ENCODE measurements at places on chromosomes 7 and 10.

DNA sequence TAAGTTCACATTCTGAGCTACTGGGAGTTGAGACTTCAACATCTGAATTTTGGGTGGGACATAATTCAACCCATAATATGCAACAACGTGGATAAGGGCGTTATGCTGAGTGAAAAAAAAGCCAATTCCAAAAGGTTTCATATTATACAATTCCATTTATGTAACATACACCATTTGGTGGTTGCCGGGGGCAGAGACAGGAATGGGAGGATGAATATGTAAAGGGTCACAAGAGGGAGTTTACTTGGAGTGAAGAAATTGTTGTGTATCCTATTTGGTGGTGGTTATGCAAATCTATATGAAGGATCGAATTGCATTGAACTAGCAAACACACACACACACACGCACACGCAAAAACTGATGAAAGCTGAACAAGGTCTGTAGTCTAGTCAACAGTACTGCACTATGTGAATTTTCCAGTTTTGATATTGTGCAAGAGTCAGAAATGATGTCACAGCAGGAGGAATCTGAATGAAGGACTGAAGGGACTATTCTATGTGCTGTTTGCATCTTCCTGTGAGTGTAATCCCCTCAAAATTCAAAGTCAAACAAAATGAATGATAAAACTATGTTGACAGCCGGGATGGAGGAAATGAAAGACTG, 249.2 kb upstream of the HABP2 start:
- DNase-seq: no peak

DNA sequence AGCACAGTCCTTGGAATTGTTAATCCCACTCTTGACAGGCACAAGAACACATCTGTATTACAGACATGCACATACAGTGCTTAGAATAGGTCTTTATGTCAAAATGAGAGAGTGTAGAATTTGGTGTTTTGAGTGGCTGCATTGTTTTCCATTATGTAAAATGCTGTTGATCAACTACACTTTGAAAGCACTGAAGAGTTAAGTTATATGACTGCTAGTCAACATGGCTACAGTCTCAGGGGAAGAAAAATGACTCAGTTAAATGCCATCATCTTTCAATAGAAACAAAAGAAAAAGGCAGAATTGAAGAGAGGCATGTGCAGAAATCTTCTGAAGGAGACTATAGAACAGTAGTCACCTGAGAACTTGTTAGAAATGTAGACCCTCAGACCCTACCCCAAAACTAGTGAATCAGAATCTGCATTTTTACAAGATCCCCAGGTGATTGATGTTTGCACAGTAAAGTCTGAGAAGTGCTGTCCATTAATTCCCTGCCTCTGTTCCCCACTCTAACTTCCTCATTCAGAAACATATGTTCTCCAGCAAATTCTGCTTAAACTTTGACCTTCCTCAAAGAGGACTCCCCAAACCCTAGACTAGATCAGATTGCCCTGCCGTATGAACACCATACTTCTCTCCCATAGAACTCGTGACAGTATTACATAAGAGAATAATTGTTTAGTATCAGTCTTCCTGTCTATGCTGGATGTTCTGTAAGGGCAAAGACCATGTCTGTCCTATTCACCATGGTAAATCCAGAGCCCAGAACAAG, 16.0 kb downstream of the SND1 start:
- no peak for DNase-seq

- DNase-seq: no peak
These were observed 240.4 kb downstream of the KIAA1217 start for GRCh38 chr10:24449321-24449740.

- DNase-seq: no peak
These were observed 7.7 kb downstream of the GHRHR start for GRCh38 chr7:30971440-30971839.

DNA sequence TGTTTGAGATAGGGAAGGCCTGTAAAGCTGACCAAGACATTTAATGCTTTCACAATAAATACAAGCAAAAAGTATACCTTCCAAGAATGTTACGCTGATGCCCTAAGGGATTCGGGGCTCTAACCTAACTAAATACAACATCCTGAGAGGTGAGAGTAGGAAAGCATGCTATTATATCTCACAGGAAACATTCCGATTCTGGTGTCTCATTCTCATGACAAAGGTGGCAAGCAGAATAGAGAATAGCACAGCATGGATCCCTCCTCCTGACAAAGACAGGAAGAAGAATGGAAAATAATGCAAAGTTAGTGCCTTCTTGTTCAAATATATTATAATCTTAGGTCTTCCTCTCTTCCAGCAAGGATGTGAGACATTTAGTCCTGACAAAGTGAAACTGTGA, 504.3 kb downstream of the TFEC start:
- DNase-seq: no peak

DNA sequence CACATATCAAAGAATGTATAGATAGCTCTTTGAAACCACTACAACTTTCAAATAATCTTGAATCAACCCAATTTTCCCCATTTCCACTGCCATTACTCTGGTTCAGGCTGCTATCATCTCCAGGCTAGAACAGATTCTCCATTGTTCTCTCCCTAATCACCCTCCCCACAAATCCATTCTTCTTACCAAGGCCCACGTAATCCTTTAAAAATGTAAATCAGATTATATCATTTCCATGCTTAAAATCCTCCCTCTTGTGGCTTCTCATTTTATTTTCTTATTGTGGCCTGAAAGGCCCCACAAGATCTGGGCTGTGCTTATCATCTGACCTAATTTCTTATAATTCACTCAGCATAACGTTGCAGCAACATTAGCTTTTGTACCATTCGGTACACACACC, 3.0 kb upstream of the PON1 start:
- no peak for DNase-seq

DNA sequence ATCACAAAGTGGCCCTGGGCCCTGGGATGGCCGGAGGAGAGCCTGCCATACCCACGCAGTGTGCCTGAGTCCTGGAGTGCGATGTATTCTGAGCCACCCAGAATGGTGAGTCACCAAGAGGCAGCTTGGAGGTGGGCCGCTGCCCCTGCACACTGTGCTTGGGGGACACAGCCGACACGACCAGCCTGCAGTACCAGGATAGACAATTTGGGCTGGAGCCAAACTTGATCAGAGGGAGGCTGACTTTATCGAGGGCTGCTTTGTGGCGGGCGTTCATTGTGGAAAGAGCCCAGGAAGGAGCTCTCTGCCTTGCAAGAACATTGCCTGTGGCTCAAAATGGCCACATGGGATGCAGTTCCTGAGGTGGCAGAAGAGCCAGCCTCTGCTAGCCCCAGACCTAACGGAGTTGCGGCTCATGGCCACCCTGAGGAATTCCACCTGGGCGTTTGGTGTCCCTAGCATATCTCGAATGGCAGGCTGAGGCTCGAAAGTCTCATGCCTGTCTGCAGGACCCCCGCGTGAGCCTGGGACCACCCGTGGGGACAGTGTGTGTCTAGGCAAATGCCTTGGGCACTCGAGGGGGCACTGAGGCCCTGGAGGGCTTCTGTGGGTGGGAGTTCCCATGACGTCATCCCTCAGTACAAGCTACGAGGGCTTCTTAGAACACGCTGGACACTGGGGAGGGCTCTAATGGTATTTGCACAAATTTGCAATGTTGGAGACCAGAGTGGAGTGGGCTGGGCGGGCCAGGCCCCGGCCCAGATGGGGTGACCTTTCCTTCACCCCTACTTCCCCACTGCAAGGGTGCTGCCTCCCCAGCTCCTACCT, 79.7 kb downstream of the LHPP start:
- no peak for DNase-seq

DNA sequence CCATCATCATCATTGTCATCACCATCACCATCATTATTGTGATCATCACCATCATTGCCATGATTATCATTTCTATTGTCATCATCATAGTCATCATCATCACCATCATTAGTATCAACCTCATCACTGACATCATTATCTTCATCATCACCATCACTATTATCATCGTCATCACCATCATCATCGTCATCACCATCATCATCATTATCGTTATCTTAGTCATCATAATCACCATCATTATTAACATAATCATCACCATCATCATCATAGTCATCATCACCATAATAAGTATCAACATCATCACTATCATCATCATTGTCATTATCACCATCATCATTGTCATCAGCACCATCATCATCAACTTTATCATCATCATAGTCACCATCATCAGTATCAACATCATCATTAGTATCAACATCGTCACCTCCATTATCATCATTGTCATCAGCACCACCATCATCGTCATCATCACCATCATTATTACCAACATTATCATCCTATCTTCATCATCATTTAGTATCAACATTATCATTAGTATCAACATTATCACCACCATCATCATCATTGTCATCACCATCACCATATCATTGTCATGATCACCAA, 241.3 kb downstream of the ADARB2 start:
- DNase-seq: no peak

DNA sequence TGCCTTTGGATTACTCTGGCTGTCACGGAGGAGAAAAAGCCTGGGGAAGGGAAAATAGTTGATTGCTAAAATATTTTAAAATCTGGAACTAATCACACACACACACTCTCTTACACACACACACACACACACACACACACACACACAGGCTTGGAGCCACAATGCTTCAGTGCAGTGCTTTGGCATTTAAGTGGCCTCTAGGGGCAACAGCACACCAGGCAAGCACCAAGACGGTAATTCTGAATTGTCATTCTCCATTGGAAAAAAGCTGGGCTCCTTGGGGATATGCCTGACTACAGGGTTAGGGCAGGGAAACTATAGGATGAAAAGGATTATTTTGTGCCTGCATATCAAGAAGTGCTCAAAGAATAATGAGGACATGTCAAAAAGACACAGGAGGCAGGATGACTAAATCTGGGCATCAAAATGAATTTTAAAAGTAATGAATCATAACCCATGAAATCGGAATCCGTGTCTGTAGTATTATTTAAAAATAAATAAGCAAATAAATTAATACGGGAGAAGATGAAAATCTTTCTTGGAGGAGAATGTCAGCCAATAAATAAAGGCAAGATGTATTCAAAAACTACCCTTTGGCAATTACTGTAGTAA, 30.4 kb upstream of the DDC start:
- peak; percentile 74 for DNase-seq

GRCh38 chr7:28078036-28078901, 102.3 kb downstream of the JAZF1 start:
- peak; percentile 37 for DNase-seq

GRCh38 chr10:97708976-97709946, 4.3 kb upstream of the MARVELD1 start:
- peak; percentile 47 for DNase-seq

GRCh38 chr10:30917789-30918188, 113.9 kb downstream of the ZNF438 start:
- DNase-seq: no peak

GRCh38 chr7:31290601-31291000, 49.9 kb downstream of the NEUROD6 start:
- no peak for DNase-seq

DNA sequence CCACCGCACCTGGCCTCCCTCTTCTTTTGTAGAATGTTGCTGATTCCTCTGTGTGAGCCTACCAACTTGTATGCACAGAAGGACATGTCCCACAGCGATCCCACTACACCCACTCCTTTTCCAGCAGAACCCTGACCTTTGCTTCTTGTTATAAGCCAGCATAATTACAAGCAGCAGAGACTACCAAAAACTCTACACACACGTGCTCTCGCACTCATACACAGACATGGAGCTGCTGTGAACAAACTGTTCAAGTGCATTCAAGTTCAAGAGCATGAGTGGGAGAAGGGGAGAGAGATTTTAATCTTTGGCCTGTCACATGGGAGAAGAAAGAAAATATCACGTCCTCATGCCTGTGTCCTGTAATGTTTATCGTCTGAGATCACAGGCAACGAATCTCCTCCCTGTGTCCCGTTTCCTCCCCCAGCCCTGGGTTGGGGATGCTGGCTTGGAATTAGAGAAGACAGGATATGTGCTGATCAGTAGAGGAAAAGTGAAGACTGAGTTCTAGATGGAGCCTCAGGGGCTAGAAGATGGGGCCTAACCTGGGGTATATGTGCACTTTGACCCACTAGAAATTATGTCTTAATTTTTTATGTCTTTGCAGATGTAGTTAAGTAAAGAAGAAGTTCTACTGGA, 79.6 kb downstream of the NHLRC2 start:
- DNase-seq: no peak

GRCh38 chr10:119059557-119059956, 21.1 kb downstream of the EIF3A start:
- DNase-seq: no peak

- DNase-seq: no peak
These were observed 332.0 kb downstream of the NXPH1 start for GRCh38 chr7:8765374-8765773.

DNA sequence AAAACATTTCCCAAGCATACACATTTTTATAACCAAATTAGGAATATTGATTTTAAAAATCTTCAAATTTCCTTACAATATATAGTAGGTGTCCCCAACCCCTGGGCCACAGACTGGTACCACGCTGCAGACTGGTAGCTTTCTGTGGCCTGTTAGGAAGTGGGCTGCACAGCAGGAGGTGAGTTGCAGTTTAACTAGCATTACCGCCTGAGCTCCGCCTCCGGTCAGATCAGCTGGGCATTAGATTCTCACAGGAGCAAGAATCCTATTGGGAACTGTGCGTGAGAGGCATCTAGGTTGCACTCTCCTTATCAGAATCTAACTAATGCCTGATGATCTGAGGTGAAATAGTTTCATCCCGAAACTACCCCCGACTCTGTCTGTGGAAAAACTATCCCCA, 62.1 kb downstream of the ZWINT start:
- no peak for DNase-seq

DNA sequence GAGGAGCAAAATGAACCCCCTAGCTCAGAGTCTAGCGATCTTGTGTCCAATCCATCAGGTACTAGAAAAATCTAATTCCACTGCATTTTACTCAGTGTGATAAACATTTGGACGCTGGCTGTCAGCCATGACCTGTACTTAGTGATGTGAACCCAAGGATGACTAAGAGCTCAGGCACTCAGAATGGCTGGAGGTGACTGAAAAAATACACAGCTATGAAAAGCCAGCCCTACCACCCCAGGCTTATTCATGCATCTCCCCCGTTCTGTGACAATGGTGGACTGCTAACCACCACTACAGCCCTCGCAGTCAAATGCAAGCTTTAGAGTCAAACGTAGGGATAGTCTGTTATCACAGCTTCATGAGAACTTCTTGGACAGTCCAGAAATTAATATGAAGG, 14.9 kb downstream of the AFAP1L2 start:
- no peak for DNase-seq

GRCh38 chr7:50372923-50373322, 68.4 kb downstream of the IKZF1 start:
- DNase-seq: no peak

DNA sequence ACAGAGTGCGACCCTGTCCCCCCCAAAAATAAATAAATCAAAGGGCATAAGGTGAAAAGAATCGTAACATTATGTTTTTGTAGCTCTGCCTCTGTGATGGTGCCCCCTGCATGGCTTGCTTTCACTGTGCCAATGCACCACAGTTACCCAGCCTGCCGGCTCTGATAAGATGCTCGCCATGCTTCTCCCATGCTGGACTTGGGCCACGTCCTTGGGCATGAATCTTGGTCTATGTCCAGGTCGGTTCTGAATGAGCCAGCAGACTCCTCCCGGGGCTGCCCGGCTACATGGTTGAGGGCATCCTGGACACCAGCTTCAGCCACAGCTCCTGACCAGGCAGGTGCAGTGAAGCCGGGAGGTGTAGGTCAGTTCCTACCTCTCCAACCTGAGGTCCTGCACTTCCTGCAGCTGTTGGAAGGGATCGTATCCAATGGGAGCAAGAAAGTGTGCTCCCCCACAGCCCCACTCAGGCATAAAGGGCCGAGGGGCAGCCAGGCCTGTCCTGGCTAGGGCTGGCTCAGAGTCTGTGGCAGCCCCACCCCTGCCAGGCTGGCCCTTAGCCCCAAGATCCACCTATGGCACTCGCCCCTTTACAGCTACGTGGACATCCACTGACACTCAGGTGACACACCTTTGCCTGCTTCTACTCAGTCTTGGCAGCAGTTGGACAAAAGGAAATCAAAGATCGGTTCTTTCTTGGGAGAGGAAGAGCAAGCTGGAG, 34.1 kb downstream of the CHST3 start:
- DNase-seq: no peak

All from globus pallidus (tissue), 1 donor.